ENCODE measurements at places on chromosomes 5 and 9.

DNA sequence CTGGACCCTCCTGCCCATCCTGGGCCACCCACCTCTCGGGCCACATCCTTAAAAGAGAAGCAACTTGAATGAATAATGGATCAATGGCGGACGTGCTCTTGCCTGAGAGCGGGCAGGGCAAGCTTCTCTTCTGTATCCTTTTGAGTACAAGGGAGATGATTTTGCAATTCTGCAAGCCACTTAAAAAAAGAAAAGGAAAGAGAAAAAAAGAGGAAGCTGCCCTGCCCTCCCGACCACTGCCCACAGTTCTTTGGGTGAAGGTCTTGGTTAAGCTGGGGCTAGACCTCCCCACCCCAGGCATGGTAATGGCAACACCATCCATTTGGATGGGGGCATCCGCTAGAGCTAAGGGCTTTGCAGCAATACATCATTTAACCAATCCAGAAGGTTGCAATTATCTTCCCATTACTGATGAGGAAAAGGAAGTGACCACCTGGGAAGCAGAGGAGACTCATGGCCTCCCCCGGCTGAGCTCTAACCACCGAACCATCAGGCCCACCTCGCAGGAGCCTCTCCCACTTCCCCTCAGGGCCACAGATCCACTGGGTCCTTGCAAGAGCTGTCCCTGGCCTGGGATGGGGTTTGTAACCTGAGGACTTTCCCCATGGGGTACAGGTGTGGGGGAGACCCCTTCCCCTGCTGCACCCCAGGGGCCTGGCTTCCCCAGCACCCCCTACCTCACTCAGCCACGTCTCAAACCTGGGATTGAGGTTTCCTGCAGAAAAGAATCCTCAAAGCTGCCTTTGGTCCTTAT lies 27.8 kb upstream of the LAMC3 start:
- DNase-seq: no peak

- peak; percentile 10 for DNase-seq
Observed at GRCh38 chr5:6766604-6767093, 53.4 kb downstream of the TENT4A start.

DNA sequence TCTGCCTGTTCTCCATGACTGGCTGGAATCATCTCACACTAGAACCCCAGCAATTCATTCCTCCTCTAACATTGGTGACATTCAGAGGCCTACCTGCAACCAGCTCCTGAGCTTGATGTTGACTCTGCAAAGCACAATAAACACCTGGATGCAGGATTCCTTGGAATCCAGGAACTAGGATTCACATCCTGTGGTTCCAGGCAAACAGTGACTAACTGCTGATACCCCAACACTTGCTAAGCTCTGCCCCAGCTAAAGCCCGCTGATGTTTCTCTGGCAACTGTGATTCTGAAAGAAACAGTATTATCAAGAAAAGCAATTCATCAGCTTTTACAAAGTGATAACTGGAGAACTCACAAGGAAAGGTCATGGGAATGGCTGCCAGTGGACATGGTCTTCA lies 29.2 kb downstream of the SUSD1 start:
- DNase-seq: no peak

DNA sequence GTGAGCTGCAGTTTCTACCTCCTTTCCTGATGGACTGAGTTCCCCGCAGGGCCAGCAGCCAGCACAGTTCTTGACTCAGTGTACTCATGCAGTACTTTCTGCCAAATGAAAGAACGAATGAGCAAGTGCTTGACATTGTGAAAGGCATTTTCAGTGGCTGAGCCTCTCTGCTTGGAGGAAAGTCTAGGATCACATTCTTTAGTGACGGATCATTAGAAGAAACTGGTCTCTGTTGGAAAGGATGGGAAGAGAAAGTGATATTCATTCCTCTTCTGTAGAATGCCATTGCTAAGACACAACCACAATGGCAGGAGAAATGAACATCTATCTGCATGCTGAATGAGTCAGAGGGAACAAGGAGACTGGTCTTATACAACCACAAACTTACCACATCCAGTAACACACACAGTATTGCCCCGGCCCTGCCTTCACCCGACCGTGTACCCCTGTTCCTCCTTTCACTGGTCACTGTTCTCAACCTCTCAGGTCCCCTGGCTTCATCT lies 206.9 kb downstream of the CRB2 start:
- no peak for DNase-seq

GRCh38 chr5:88602584-88602983 lies 280.4 kb downstream of the MEF2C start:
- DNase-seq: no peak

GRCh38 chr5:40879163-40879942 lies 29.9 kb upstream of the C7 start:
- DNase-seq: no peak

DNA sequence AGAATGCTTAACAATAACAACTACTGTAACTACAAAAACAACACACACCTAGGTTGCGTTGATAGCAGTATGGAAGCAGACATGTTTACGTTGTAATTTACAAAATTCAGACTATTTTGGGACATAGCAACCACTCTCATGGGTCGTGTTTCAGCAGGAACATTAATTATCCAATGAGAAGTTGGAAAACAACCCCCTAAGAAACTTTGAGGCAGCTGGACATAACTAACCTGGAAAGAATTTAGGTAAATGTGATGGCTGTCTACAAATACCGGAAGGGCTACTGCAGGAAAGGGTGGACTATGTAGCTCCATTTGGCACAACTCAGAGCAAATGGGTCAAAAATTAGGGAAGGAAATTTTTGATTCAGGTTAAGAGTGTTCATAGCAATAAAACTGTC lies 409.3 kb downstream of the ADGRV1 start:
- no peak for DNase-seq

DNA sequence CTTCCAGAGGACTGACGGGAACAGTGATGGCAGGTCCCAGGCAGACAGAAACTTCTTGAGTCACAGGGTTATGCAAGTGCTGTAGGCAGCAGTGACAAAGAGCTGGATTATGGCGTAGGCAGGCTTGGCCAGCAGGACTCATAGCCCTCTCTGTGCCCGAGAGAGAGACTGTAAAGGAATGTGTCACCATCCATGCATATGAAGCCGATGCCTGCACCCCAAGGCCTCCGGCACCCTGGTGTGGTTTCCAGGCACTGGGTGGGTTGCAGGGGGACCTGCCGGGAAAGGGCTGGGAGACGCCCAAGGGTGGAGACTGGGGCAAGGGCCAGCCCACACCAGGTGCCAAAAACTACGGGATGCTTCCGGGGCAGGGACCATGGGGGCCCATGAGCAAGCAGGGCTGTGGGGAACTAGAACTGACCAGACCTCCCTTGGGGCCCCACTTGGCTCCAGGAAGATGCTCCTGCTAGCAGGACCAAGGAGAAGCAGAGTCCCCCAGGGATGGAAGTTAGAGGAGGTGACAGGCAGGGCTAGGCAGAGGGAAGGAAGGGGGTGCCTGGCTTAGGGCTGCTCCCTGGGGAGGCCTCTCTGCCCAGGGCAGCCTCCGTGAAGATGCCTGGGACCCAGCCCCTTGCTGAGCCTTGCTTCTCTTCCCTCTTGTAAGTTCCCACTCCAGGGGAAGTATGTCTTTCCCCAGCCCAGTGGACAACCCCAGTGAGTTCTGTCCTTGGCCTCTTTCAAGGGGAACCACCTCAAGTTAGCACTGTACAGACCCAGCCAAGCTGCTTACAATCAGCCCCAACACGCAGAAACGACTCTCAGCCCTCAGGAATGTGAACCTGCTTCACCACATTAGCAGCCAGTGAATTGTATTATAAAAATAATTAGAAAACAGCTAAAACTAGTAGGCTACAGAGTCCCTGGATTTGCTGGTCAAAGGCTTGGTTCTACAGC lies 10.5 kb upstream of the IPPK start:
- DNase-seq: no peak

GRCh38 chr5:37751227-37751626 lies 88.6 kb downstream of the GDNF start:
- DNase-seq: no peak

GRCh38 chr9:92640398-92641091 lies 29.4 kb downstream of the IPPK start:
- no peak for DNase-seq

DNA sequence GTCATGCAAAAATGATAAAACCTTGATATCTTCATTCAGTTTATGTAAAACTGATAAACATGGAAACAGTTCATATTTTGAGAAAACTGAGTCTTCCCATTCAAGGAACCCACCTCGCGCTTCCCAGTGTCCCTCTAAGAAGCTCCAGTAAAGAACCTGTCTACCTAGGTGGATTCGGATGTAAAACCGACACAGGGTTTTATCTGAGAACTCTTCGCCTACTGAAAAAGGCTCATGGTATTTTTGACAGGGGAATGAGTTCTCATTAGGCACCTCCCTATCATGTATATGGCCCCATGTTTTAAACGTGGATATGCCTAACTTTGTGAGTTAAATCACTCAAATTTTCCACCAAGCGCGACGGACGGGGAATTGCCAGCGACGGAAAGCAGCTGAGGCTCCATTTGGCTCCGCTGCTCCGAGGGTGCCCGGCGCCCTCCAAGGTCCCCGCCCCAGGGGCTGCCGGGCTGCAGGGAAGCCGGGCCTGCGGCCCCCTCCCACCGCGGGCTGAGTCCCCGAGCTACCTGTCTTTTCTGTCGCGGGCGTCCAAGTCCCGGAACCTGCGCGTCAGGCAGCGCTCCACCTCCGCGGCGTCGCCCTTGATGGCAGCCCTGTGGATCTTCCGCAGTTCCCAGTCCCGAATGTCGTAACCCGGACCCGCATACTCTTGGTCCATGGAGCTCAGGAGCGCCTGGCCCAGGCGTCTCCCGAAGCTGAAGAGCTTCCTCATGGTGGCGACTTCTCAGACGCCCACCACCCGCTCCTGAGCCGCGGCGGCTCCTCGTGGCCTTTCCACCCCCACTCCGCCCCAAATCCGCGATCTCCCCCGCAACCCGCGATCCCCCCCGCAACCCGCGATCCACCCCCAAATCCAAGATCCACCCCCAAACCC lies 594 bp downstream of the ANKRD18A start:
- DNase-seq: peak; percentile 19

DNA sequence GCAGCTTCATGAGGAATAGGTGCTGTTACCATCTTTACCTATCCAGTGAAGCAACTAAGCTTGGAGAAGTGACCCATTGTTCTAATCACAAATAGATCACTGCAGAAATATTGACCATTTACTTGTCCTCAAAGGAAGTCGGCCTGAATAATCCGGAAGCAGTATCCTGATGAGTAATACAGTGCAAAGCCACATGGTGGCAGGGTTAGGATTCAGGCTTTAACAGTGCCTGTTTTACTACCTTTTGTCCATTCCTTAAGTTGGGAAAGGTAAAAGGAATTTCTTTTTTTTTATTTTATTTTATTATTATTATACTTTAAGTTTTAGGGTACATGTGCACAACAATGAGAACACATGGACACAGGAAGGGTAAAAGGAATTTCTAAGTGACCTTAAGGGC lies 336.3 kb downstream of the KDM4C start:
- no peak for DNase-seq

GRCh38 chr5:107124376-107124775 lies 546.4 kb downstream of the EFNA5 start:
- DNase-seq: no peak

- DNase-seq: no peak
Observed at GRCh38 chr5:78234804-78235203, 59.7 kb downstream of the AP3B1 start.

DNA sequence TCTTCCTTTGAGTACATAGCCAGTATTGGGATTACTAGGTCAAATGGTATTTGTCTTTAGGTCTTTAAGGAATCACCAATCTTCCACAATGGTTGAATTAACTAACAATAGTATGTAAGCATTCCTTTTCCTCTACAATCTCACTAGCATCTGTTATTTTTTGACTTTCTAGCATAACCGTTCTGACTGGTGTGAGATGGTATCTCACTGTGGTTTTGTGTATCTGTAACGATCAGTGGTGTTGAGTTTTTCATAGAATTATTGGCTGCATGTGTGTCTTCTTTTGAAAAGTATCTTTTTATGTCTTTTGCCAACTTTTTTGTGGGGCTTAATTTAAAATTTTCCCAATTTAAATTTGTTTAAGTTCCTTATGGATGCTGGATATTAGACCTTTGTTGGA lies 81.5 kb upstream of the ASTN2 start:
- no peak for DNase-seq

Measured in stimulated activated CD4-positive, alpha-beta T cell treated with anti-CD3 and anti-CD28 coated beads, Interleukin-15, amount 100 ng/mL, for 1 hour (primary cell).